ENCODE measurements at places on chromosomes 2 and 18.

GRCh38 chr18:8218197-8218596, 391.0 kb upstream of the RAB12 start:
- no peak for DNase-seq

DNA sequence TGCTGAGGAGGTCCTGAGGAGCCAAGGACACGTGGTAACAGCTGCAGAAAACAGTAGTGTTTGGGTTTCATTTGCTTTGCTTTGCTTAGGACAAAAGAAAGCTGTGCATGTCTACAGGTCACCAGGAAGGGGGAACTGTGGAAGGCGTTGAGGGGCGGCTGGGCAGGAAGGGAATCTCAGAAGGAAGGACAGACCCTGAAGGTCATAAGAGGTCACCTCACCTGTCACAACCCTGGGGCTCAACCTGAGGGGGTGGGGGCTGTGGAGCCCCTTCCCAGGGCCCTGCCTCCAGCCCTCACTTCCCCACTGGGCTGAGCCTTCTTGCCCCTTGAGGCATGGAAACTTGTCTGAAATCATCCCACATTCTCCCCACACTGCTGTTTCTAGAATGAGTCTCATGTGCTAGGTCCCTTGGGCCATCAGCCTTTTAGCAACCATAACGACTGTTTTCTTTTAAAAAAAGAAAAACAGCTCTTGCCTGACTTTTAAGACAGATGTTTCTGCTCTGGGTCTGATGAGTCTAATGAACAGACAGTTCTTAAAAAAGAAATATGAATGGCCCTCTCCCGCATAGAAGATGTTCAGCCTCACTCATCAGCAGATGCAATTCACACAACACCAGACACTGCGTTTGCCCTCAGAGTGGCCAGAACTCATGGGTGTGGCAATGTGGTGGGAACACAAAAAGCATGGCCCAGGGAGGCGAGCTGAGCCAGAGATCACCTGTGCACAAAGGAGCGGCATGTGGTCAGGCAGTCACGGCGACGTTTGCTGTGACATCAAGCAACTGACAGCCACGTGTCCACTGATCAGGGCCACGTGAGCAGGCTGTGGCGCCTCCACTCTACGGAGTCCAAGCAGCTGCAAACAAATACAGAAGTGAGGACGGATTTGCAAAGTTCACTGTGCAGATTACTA, 84.0 kb downstream of the SEPTIN10 start:
- no peak for DNase-seq

DNA sequence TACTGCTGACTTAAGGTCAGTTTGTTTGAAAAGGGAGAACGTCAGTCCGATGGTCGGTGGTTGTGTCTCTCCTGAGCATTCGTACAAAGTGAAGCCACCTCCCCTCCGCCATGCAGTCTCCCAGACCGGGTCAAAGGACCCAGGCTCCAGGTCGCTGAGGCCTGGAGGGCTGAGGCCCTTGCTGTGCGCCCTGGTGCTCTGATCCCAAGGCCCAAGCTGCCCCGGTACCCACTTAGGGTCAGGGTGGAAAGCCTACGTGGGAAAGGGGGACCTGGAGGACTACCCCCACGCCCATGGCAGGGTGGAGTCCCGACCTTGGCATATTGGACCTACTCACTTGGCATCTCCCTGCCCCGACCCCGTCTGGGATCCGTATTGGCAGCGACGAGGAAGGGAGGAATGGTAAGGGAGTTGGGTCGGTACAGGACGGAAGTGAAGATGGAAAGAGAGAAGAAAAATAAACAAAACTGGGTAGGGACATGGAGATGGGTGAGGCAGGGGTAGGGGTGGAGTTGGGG, 8.0 kb upstream of the SIX3 start:
- DNase-seq = no peak

GRCh38 chr2:20671736-20672080, 4.8 kb downstream of the GDF7 start:
- no peak for DNase-seq

DNA sequence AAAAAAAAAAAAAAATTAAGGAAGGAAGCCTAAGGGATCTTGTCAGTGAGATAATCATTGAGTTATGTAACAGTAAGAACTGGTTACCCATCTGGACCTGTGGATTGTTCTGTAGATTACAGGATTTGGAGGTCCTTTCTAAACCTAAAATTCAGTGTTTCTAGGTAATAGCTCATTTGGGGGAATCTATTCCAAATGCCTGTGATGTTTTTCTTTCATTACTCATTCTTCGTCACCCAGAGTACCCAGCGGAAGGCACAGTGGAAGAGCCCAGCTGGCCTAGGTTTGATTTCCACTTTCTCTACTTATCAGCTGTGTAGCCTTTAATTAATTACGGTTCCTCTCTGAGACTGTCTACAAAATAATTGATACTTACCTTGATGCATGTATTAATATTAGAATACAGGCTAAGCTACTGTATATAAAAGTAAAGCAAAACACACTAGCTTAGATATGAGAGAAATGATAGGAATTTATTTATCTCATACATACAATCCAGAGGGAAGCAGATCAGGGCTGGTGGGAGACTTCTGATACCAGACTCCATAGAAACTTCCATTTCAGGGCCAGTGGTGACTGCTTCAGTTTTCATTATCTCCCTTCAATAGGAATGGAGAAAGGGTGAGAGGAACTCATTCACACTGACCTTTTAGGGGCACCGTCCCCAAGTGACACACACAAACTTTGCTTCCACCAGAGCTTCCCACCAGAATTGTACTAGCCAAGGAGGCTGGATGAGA, 115.8 kb upstream of the NOSTRIN start:
- DNase-seq = no peak

DNA sequence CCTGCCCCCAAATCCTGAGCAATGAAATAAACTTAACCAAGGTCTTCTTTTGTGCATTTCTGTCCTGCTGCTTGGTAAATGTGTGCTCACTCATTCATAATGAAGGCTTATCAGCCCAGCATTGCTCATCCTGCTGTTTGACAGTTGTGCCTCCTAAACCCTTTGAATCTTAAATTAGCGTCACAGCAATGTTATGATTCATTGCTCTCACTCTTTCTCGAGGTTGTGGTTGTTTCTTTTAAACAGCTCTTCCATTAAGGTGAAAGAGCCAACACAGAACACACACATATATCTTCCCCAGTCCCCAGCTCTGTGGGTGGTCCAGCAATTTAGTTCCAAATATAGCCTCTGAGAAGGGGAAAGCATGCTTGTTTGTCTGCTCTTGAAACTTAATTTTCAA, 84.0 kb downstream of the EVA1A start:
- no peak for DNase-seq

- no peak for DNase-seq
Observed at GRCh38 chr18:76619621-76620315, 124.7 kb upstream of the ZNF516 start.
